ENCODE measurements at places on chromosomes 12 and 14. TPM values are rescaled to one million over a fixed set of nuclear protein-coding genes. Genes with fewer than 3 reads are reported as not detected.

Gene LTB4R2
- 13.0 TPM for total RNA-seq

Gene CHGA
- total RNA-seq, result not detected

Gene PROX2
- total RNA-seq, result 0.75 TPM

Gene TESPA1
- 247 TPM for total RNA-seq

Gene PDE3A
- total RNA-seq, result not detected

Gene CSRNP2
- total RNA-seq, result 27.8 TPM

Gene PAWR
- 8.1 TPM for total RNA-seq

Gene FAM181A
- total RNA-seq, result not detected

Gene KRT73
- 10.0 TPM for total RNA-seq

Gene POU6F1
- 46.2 TPM for total RNA-seq

Gene DNAH10
- 0.65 TPM for total RNA-seq

Gene GLT1D1
- not detected for total RNA-seq

Gene ARHGAP9
- total RNA-seq, result 291 TPM

Gene SIX4
- not detected for total RNA-seq

Gene FGF6
- not detected for total RNA-seq

Gene HOTAIR
- total RNA-seq, result not detected

Gene WNK1
- 158 TPM for total RNA-seq

Gene MIPOL1
- total RNA-seq, result not detected

Gene AQP2
- total RNA-seq, result not detected

Gene CYP27B1
- total RNA-seq, result 1.6 TPM

Gene RFX4
- not detected for total RNA-seq
